ENCODE measurements at places on chromosomes 13 and 19. TPM values are rescaled to one million over a fixed set of nuclear protein-coding genes. Genes with fewer than 3 reads are reported as not detected.

The ZNF90 gene
- total RNA-seq = 1.9 TPM

The ACP5 gene
- 3.1 TPM for total RNA-seq

The GPR12 gene
- not detected for total RNA-seq

The NLRP11 gene
- total RNA-seq = under 0.01 TPM

The URAD gene
- total RNA-seq = not detected

The NKPD1 gene
- total RNA-seq = 0.56 TPM

The OR7C1 gene
- not detected for total RNA-seq

The STXBP2 gene
- total RNA-seq = 32.1 TPM

The C19orf67 gene
- total RNA-seq = not detected

The TEKTIP1 gene
- not detected for total RNA-seq

The IGFL1 gene
- total RNA-seq = not detected

The F2RL3 gene
- total RNA-seq = not detected

The HS6ST3 gene
- total RNA-seq = 0.28 TPM

The TINCR gene
- 0.28 TPM for total RNA-seq

The RFX1 gene
- 1.1 TPM for total RNA-seq

The ANGPTL8 gene
- not detected for total RNA-seq

The DHDH gene
- total RNA-seq = 0.56 TPM

The LIG1 gene
- 13.5 TPM for total RNA-seq

The KLK2 gene
- total RNA-seq = not detected
